ENCODE measurements at places on chromosomes 6 and 20. TPM values are rescaled to one million over a fixed set of nuclear protein-coding genes. Genes with fewer than 3 reads are reported as not detected.

FOXC1 gene
- total RNA-seq: 9.5 TPM

PI16 gene
- total RNA-seq: not detected

CD83 gene
- total RNA-seq: 2.0 TPM

RARS2 gene
- total RNA-seq: 20.4 TPM

PAX1 gene
- total RNA-seq: 0.05 TPM

NEURL2 gene
- total RNA-seq: 1.5 TPM

PLN gene
- not detected for total RNA-seq

POM121L2 gene
- total RNA-seq: 0.04 TPM

TMEM244 gene
- total RNA-seq: not detected

GPLD1 gene
- total RNA-seq: 1.3 TPM

TAF8 gene
- 15.0 TPM for total RNA-seq

SLC22A2 gene
- total RNA-seq: not detected

C6orf163 gene
- total RNA-seq: 0.17 TPM

PM20D2 gene
- 14.9 TPM for total RNA-seq

OPRL1 gene
- total RNA-seq: 0.78 TPM

RPP40 gene
- total RNA-seq: 23.9 TPM

VSTM2L gene
- 10.5 TPM for total RNA-seq

NOL4L gene
- total RNA-seq: 11.1 TPM

HUS1B gene
- total RNA-seq: 0.35 TPM

XKR7 gene
- total RNA-seq: not detected

CYP24A1 gene
- 220 TPM for total RNA-seq

HEY2 gene
- not detected for total RNA-seq

TMEM200A gene
- total RNA-seq: 0.03 TPM

CST3 gene
- 428 TPM for total RNA-seq

PTK6 gene
- total RNA-seq: 2.2 TPM

GZF1 gene
- total RNA-seq: 9.2 TPM

SOBP gene
- total RNA-seq: 0.91 TPM

SIM1 gene
- not detected for total RNA-seq

TMEM170B gene
- total RNA-seq: 0.60 TPM

ABCF1 gene
- total RNA-seq: 53.7 TPM

CST7 gene
- total RNA-seq: not detected

TOX2 gene
- total RNA-seq: 11.2 TPM

DDX43 gene
- not detected for total RNA-seq

BANF2 gene
- not detected for total RNA-seq

PNPLA1 gene
- total RNA-seq: not detected

RIPK1 gene
- total RNA-seq: 11.5 TPM

FOXQ1 gene
- total RNA-seq: 2.5 TPM

IL17A gene
- total RNA-seq: not detected

LINC00237 gene
- not detected for total RNA-seq

GNMT gene
- total RNA-seq: 0.10 TPM

SLC24A3 gene
- not detected for total RNA-seq

CAGE1 gene
- total RNA-seq: not detected

ADTRP gene
- total RNA-seq: 0.36 TPM

PGC gene
- not detected for total RNA-seq

SULF2 gene
- total RNA-seq: 23.4 TPM

DLK2 gene
- total RNA-seq: 7.9 TPM

CDK19 gene
- total RNA-seq: 4.4 TPM

LY6G5C gene
- 1.6 TPM for total RNA-seq

PPP1R3D gene
- total RNA-seq: 1.6 TPM

MYB gene
- 0.98 TPM for total RNA-seq

RNF182 gene
- 3.5 TPM for total RNA-seq

HS3ST5 gene
- not detected for total RNA-seq

CLVS2 gene
- total RNA-seq: 0.14 TPM

VGLL2 gene
- not detected for total RNA-seq

SLC17A3 gene
- 1.1 TPM for total RNA-seq

IGF2R gene
- total RNA-seq: 33.4 TPM

TGM6 gene
- total RNA-seq: not detected

HLA-DMA gene
- 3.6 TPM for total RNA-seq

OPN5 gene
- not detected for total RNA-seq

FRS3 gene
- 2.8 TPM for total RNA-seq

All from A549 treated with CORT108297 at 1 μM for 4 hours (cell line).